ENCODE measurements at places on chromosomes 12 and 14.

DNA sequence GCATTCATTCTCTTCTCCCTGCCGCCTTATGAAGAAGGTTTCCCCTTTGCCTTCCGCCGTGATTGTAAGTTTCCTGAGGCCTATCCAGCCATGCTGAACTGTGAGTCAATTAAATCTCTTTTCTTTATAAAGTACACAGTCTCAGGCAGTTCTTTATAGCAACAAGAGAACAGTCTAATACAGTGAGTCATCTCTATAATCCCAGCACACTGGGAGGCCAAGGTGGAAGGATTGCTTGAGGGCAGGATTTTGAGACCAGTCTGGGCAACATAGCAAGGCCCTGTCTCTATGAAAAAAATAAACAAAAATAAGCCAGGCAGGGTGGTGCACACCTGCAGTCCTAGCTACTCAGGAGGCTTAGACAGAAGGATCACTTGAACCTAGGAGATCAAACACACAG, 259.9 kb downstream of the CEP128 start:
- DNase-seq, result no peak

DNA sequence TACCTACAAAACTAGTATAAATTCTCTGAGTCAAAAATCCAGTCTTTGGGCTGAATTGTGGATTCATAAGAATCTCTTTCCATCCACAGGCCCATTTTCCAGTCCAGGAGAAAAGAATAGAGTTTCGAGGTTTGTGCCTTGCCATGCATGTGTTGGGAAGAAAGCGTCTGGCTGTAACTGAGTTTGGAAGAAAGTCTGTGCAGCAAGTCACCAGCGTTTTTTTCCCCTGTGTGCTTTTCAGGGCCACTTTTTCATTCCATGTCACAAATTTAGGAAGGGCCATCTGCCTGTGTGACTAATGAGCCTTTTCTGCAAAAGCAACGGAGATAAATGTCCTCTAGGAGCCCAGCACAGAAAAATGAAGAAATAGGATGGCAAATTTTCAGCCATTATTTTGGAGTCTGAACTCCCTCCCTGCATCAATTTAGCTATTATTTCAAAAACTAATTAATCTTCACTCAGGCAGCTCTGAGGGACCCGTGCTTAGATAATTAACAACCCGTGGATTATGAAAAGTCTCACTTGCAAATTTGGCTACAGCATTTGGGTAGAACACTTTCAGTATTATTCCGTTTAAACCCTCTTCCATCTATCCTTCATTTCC, 261.5 kb downstream of the SUDS3 start:
- DNase-seq, result peak; percentile 7

GRCh38 chr14:33449268-33449667, 501.6 kb downstream of the EGLN3 start:
- no peak for DNase-seq

- peak; percentile 12 for DNase-seq
Observed at GRCh38 chr12:5171701-5172100, 128.0 kb downstream of the KCNA5 start.

DNA sequence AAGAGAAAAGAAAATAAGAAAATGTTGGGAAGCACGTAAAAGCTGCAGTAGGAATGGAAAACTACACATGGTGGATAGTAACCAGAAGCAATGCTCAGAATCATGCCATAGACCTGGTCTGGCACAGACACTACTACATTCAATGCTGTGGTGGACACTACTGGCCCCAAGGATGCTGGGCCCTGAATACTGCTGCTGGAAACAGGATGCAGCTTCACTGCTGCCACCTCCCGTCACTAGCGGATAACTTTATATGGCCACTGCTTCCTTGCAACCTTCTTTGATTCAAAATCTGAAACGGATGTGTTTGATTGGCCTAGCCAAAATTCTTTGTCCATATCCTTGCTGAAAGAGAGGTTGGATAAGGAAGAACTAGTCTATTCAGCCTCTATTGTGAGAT, 30.7 kb downstream of the ADCY6 start:
- no peak for DNase-seq

DNA sequence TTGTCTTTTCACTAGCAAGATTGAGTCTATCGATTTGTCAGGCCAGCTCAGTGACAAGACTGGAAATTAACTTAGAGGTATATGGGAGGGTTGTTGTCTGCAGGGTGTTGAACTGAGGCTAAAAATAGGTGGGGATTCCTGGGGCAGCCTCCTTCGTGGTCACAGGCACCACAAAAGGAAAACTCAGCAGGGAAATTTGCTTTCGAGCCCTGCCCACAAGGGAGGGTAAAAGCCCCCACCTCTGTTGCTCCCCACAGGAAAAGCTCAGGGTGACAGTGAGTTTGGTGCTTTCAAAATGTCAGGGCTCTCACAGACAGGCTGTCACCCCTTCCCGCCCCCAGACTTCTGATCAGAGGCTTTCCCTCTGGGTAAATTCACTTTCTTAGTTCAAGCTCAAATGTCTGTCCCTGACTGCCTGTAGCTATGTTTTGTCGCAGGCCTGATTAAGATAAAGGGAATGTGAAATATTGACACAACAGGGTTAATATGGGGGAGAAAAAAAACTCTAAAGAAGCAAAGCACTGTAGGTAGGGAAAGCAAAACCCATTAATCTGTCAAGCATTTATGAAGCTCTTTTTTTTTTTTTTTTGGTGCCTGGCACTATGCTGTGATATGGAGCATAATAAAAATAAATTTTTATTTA, 11.7 kb upstream of the NFKBIA start:
- no peak for DNase-seq

- DNase-seq, result no peak
Observed at GRCh38 chr12:32644431-32644830, 34.7 kb upstream of the DNM1L start.

DNA sequence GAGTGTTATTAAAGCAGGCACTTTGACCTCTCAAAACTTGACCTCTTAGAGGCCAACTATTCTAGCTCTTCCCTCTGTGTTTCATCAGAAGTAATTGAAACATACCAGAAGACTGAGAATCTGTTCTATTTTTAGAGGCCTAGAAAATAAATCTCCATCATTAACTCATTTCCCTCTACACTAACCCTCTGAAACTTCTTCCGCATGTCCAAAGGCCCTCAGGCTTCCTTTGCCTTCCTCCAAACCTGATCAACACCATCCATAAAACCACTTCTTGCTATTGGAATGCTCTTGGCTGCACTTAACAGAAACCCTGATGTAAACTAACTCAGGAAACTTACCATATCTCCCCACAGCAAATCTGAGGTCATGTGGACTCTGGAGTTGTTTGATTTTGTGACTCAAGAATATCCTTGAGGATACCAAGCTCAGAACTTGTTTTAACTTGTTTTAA, 196.4 kb downstream of the RPAP3 start:
- DNase-seq, result no peak

DNA sequence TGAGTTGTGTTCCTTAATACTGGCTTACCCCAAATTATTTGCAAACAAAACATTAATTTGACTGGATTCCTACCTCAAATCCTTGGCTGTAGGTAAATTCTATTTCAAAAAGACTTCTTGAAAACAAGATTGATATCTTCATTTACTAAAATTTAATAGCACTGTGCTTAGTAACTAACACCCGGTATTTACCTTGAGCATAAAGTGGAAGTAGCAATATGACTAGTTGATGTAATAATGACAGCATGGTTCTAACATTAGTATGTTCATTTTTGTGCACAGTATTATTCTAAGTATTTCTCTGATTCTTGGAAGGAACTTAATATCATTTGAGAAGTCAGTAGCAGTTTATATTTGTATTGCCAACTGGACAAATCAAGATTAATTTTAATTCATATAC, 96.8 kb downstream of the PPHLN1 start:
- no peak for DNase-seq

DNA sequence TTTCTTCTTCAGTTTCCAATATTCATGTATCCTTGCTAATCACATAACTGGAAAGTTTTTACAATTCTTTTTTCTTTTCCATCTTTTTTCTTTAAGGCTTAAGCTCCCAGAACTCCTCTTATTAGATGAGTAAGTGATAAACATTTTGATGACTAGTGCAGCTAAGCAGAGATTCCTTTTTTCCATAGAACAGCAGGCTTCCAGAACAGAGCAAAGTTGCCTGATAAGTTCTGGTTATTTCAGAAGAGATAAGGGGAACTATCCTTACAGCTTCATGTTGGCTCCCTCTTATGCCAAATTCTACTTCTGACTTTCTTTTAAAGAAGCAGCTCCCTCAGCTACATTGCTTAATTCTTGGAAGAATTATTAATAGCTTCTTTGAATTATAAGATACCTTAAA, 194.7 kb upstream of the FAR2 start:
- DNase-seq, result no peak

GRCh38 chr12:15558915-15559528, 230.2 kb downstream of the EPS8 start:
- DNase-seq, result no peak

DNA sequence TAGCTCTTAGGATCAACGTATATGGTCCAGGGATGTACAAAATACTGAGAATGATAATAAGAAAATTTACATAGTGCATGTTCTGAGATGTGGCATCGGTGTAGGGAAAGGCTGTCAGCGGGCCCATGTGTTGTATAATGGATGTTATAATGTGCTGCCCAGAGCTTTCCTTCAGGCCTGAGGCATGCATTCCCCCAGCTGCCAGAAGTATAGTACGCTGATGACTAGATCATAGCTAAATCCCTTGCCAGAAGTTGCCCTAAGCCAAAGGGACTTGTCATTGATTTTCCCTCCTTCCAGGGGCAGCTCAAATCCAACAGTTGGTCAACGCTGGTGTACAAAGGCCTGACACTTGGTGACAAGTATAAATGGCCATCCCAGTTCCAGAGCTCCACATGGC, 6.5 kb upstream of the OR11G2 start:
- DNase-seq, result no peak

DNA sequence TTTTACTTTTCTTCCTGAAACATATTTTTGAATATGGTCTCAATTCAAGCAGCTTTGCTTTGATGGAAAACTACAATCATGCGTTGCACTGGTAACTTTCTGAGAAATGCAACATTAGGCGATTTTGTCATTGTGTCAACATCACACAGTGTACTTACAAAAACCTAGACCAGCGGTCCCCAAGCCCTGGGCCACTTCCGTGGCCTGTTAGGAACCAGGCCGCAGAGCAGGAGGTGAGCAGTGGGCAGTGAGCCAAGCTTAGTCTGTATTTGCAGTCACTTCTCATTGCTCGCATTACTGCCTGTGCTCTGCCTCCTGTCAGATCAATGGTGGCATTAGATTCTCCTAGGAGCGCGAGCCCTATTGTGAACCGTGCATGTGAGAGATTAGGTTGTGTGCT, 163.7 kb upstream of the NOVA1 start:
- no peak for DNase-seq

DNA sequence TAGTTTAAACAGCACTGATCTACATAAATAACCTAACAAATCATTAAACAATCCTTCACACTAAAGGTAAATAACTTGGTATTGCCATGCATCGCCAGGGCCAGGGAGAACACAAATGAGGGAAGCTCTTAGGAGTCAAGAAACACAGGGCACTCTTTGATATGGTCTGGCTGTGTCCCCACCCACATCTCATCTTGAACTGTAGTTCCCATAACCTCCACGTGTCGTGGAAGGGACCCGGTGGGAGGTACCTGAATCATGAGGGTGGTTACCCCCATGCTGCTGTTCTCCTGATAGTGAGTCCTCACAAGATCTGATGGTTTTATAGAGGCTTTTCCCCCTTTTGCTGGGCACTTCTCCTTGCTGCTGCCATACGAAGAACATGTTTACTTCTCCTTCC, 17.3 kb downstream of the TMEM132D start:
- no peak for DNase-seq

DNA sequence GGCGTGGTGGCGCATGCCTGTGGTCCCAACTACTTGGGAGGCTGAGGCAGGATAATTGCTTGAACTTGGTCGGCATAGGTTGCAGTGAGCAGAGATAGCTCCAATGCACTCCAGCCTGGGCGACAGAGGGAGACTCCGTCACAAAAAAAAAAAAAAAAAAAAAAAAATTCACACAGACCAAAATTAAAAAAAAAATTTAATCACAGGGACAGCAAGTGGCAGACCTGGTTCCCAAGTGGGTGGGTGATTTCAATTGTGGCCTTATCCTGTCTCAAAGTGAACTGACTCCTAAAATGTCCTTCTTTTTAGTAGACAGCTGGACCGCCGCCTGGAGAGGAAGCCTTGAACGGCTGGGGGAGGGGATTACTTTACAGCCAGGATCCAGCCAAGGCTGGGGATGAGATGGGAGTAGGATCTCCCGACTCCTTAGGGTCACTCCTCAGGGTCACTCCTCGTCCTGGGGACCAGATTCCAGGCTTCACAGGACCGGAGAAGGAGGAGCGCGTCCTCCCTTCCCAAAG, 1.5 kb upstream of the KCNH3 start:
- no peak for DNase-seq

GRCh38 chr12:49598527-49598926, 6.9 kb downstream of the FAM186B start:
- no peak for DNase-seq

DNA sequence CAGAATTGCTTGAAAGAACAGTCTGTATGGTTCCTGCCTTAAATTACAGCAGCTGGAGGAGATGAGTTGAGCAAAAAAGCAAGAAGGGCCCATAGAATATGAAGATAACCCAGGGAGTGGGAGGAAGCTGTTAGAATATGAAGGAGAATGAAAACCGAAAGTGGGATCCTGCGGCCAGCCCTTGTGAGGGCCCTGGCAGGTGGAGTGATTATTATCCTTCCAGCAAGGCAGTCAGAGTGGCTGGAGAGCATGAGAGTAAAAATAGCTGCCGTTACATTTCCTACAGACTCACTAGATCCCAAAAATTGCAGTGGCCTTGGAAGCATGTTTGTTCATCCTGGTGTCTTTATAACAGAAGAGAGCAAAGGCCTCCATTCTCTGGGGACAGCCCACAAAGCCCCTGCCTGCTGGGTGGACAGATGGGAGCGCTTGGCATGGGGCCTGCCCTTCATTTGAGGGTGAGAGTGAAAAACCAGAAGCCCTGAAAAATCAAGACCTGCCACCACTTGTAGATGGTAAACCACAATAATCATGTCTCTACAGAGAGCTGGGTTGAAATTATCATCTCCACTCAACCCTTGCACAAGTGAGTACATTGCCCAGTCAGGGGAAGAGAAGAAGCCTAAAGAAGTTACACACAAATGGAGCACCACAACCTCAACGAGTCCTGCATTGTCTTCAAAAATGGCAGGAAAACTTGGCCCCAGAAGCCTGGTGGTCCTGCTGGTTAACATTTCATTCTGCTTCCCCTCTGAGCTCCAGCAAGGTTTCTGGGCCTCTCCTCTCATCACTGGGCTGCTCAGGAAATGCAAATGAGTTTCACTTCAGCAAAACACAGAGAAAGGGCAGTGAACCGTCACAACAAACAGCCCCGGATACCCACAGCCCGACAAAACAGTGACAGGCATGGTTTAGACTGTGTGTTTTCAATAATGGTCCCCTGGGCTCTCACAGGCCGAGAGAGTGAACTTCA, 20.5 kb downstream of the ZDHHC22 start:
- peak; percentile 99 for DNase-seq

GRCh38 chr14:93737634-93738033, 50.7 kb downstream of the PRIMA1 start:
- no peak for DNase-seq

GRCh38 chr12:39144613-39145061, 239.2 kb upstream of the CPNE8 start:
- DNase-seq, result no peak

All from NCI-H1694 treated with DMSO at 0.1 percent for 48 hours (cell line).